ENCODE measurements at places on chromosomes 16 and 17. TPM values are rescaled to one million over a fixed set of nuclear protein-coding genes. Genes with fewer than 3 reads are reported as not detected.

Gene RNF222
- not detected for polyA plus RNA-seq

Gene SCNN1G
- polyA plus RNA-seq, result not detected

Gene FZD2
- 0.56 TPM for polyA plus RNA-seq

Gene CD300H
- polyA plus RNA-seq, result not detected

Gene KRTAP4-3
- polyA plus RNA-seq, result not detected

Gene PPP4C
- 365 TPM for polyA plus RNA-seq

Gene SMPD3
- polyA plus RNA-seq, result 4.2 TPM

Gene TBC1D3B
- polyA plus RNA-seq, result not detected

Gene TBC1D28
- not detected for polyA plus RNA-seq

Gene PRM2
- polyA plus RNA-seq, result not detected

GRCh38 chr16:85420501-85421337, 192.4 kb upstream of the GSE1 start:
- DNase-seq, result peak; percentile 76

- no peak for DNase-seq
These were observed 30.4 kb downstream of the KIAA0513 start for GRCh38 chr16:85057948-85058347.

- no peak for DNase-seq
These were observed 50.0 kb downstream of the RPTOR start for GRCh38 chr17:80594431-80595269.

DNA sequence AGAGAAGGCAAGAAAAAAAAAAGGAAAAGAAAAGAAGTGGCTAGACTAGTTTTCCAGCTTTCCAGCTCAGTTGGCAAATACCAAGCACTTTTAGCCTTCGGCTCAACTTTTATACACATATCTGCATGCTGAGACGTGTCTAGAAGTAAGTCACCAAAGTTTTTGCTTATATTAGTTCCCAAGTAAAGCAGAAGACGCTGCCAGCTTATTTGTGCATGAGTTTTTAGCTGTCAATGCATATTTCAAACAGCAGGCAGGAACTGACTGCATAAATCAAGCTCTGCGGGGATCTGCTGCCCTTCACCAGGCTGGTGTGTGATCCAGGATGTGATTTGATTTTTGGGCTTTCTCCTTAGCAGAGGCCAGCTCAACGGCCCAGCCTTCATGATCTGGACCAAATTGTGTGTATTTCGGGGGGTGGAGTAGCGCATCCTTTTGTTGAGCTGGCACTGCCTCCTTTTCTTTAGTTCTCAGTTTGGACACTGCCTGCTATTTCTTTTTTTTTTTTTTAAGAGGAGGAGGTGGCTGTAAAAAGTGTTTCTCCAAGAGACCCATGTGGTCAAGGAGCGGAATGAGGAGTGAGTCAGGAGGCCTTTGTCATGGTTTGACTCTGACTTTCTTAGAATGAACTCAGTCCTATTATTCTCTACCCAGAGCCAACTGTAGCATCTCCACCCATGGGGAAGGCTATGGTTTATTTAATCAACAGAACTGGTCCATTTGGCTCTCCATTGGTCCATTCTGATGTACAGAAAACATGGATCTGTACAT, 162.6 kb upstream of the XYLT1 start:
- DNase-seq, result no peak

- no peak for DNase-seq
These were observed 53.7 kb downstream of the NT5M start for GRCh38 chr17:17356931-17357270.

- DNase-seq, result no peak
These were observed 294.4 kb downstream of the SOX9 start for GRCh38 chr17:72414967-72415853.

- no peak for DNase-seq
These were observed 257 bp downstream of the SNAI3 start for GRCh38 chr16:88686062-88686438.

DNA sequence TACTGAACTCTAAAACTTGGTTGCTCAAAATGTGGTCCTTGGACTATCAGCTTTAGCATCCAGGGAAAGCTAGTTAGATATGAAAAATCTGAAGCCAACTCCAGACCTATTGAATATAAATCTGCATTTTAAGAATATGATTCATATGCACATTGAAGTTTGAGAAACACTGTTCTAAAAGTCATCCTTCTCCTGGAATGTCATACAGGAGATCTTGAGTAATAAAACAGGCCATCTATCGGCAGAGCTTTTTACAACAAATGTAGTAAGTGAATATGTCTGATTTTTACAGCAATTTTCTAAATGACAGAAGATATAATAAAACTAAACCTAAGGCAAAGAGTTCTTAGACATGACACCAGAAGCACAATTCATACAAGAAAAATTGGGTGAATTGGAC, 140.4 kb downstream of the PMP22 start:
- DNase-seq, result no peak

DNA sequence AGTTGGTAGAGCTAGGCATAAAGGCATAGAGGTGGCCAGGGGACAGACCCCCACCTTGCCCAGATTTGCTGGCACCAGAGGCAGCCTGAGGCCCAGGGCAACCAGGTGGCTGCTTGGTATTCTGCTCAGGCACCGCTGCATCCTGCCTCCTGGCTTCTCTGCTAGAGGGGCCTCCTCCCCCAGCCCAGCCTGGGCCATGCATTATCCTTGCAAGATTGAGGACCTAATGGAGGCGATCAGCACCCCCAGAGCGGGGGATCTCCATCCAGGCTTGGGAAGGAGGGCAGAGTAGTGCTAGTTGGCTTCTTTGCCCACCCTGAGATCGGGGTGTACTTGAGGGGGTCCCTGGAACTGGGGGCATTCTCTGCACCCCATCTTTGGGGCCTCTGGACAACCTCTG, 23.8 kb downstream of the CDK5RAP3 start:
- DNase-seq, result no peak

DNA sequence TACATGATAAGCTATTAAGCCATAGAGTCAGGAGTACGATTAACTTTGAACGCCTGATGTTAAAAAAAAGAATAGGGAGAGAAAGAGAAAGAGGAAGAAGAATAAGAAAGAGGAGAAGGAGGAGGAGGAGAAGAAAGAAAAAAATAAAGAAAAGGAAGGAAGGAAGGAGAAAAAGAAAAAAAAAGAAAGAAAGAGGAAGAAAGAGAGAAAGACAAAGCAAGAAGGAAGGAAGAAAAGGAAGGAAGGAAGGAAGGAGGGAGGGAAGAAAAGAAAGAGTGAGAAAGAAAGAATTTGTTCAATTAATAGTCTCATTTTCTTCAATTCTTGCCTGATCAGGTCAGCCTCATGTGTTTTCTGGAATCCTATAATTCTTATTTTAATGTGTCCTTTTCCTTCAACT, 33.7 kb downstream of the HS3ST2 start:
- DNase-seq, result no peak

DNA sequence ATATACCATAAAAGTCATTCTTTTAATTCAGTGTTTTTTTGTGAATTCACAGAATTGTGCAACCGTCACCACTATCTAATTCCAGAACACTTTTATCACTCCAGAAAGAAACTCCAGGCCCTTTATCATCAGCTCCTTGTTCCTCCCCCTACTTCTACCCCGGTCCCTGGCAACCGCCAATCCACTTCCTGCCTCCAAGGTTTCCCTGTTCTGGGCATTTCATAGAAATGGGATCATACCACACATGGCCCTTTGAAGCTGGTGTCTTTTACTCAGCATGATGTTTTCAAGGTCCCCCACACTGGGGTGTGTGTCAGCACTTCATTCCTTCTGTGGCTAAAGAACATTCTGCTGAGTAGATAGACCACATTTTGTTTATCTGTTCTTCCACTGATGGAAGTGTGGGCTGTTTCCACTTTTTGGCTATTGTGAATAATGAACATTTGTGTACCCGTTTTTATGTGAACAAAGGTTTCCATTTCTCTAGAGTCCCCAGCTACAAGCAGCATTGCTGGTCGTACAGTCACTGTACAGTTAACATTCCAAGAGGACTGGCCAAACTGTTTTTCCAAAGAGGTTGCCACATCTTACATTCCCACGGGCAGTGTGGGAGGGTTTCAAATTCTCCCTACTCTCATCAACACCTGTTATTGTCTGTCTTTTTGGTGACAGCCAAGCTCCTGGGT, 75.8 kb upstream of the ZNF469 start:
- no peak for DNase-seq

DNA sequence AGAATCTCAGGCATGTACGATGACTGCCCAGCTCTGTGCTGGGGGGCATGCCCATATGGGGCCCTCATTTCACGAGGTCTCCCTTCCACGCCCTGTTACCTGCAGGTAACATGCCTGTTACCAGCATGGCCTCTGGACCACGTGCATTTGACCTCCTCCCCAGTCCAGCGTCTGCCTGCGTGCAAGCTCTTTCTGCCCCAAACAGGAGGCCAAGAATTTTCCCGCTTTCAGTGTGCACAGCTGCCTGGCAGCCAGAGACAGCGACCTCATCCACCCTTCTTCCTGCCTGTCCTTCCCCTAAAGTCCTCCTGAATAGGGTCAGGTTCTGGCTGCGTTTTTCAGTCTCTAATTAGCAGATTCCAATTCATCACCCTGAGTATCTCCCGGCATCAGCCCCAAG, 306.5 kb upstream of the ZFHX3 start:
- no peak for DNase-seq

DNA sequence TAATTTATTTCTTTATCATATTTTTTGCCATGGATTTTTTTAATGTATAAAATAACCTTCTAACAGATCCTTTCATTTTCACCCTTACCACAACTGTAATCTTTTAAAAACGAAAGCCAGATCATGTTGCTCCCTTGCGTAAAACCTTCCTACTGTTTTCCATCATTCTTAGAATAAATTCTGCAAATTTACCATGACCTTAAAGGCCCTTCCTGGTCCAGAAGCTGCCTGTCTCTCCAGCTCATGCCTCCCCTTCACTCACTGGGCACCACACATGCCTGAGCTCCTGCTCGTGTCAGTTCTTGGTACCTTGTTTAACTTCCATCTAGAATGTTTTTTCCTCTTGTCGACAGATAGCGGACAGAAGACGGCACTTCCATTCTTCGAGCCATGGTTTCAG, 245.0 kb upstream of the CDH5 start:
- no peak for DNase-seq

- no peak for DNase-seq
These were observed 101.4 kb downstream of the RAP1GAP2 start for GRCh38 chr17:2897605-2898004.

- DNase-seq, result no peak
These were observed 88.5 kb downstream of the KCNJ12 start for GRCh38 chr17:21464611-21465021.

- DNase-seq, result no peak
These were observed 5.7 kb downstream of the CFAP119 start for GRCh38 chr16:30755955-30756780.

DNA sequence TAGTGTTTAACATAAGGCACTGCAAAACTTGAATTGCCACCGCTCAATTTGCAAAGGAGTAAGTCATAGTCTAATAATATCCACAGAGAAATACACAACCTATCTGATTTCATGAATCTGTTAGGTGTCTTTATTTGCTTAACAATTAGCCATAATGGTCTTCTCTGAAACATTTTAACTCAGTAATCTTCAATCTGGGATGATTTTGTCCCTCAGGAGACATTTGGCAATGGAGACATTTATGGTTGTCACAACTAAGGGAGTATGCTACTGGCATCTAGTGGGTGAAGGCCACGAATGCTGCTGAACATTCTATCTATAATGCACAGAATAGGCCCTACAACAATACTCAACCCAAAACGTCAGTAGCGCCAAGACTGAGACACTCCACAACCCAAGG, 4.3 kb downstream of the UBE2G1 start:
- no peak for DNase-seq

DNA sequence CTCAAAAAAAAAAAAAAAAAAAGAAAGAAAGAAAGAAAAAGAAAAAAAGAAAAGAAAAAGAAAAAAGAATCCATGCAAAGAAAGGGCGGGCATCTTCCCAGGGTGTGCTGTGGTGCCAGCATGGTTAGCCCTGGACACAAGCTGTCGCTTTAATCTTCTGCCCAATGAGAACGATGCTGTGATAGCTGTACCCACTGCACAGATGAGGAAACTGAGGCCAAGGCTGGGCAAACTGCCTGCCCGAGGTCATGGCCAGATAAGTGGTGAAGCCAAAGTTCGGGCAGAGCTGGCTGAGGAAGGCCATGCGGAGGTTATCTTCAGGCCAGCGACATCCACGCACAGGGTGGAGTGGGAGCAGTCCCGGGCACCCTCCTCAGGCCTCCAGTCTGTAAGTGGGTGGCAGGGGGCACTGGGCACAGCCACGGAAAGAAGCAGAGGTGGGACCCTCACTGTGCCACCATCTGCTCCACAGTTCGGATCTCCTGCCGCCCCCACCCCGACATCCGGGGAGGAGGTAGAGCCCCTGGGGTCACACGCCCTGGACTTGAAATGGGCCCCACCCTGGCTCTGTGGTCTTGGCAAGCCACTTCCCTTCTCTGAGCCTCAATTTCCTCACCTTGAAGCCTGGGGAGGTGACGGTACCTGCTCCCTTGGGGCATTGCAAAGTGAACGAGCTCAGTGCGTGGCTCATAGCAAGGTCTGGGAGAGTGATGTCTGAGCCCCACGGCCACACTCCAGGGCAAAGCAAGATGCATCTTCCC, 6.5 kb downstream of the FBXL16 start:
- DNase-seq, result no peak

DNA sequence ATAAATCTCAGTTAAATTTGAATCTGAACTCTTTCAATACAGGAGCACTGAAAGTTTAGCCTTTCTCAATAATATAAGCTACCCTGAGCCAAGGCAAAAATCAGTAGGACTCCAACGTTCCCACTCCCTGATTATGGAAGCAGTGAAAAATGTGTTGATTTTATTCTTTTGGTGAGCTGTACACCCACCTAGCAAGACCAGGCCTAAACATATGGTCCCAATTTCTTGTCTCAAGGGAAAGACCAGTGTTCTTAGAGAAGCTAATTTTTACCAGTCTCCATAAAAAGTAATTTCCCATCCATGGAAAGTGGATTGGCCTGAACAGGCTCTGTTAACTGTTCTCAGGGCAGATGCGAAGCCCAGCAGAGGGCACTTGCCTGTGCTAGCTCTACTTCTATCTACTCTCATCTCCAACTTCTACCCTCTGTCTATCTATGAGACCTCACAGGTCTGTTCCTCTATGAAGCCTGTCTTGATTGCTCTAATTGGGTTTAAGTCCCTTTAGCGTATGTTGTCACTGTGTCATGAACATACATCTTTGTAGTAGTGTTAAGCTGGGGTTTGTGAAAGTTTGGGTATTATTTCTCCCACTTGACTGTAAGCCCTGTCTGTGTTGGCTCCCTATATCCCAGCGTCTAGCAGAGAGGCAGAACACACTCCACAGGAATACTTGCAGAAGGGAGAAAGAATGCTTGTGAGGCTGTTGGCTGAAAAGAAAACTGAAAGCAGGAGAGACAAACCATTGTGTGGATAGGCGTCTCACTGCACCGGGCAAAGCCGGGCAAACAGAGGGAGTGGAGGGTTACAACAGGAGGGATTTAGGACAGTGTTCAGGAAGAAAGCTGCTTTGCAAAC, 167.1 kb upstream of the MAF start:
- DNase-seq, result no peak

- no peak for DNase-seq
These were observed 102.7 kb downstream of the UTP18 start for GRCh38 chr17:51362811-51363585.

- DNase-seq, result no peak
These were observed 57.8 kb upstream of the CDYL2 start for GRCh38 chr16:80862160-80862705.
